Mesenchymal stem cell (in vitro differentiated cells and primary cell): ENCODE measurements at places on chromosomes 7 and 10.

DNA sequence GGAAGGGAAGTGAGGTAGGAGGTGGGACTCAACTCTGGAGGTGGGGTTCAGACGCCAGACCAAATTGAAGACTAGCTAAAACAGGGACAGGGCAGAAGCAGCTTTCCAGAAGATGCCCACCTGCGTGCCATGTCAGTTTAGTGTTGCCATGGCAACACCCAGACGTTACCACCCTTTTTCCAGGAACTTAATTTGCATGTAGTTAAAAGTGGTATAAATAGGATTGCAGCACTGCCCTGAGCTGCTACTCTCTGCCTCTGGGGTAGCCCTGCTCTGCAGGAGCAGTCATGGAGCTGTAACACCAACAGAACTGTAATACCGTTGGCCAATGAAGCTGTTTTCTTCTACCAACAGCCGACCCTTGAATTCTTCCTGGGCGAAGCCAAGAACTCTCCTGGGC is 93.8 kb downstream of the PRKCQ start:
- no peak for DNase-seq

- DNase-seq = no peak
Measured at GRCh38 chr7:15167912-15168311, 265.4 kb upstream of the DGKB start.

GRCh38 chr10:93715345-93715744 is 13.0 kb upstream of the FRA10AC1 start:
- DNase-seq = no peak

DNA sequence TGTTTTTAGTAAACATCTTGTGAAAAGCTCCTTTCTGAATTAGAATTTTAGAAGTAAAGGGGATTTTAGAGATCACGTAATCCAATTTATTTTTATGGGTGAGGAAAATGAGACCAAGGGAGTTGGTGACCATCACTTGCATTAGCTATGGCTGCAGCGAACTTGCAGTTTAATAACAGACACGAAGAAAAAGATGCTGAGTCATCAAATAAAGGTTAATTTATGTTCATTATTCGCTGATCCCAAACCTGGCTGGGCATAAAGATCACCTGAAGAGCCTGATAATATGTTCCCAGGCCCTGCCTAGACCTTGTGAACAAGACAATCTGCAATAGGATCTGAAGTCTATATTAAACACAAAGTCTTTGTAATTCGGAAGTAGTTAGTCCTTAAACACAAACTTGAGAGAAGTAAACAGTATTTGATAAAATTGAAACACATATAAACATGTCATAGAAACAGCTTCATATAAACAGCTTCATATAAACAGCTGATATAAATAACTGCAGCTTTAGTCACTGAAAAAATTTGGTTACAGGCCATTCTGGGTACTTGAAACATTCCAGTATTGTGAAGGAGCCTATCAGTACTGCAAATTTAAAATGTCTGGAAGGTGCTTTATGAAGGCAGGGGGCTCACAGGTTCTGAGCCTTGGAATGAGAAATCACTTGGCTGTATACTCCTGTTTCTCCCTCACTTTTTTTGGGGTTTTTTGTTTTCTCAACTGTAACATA is 16.5 kb downstream of the GPR158 start:
- DNase-seq = peak; percentile 68

DNA sequence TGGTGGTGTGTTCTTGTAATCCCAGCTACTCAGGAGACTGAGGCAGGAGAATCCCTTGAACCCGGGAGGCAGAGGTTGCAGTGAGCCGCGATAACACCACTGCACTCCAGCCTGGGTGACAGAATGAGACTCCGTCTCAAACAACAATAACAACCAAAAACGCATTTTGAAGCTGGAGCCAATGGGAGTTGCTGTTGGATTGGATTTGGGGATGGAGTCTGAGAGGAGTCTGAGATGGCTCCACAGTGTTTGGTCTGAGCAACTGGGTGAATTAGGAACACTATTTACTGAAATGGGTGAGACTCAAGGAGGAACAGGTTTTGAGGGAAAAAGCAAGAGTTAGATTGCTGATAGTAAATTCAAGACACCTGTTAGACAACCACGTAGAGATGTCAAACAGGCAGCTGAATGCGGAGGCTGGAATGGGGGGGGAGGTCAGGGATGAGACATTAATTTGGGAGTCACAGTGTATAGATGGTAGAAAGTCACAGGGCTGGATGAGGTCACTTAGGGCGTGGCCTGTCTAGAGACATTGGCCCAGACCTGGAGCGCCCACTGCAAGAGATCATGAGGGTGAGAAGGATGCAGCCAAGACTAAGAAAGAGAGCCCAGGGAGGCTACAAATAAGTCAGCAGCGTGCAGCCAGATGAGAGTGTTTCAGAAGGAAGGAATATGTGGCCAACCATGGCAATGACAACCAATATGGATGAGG is 56.4 kb downstream of the CYCS start:
- DNase-seq = no peak

DNA sequence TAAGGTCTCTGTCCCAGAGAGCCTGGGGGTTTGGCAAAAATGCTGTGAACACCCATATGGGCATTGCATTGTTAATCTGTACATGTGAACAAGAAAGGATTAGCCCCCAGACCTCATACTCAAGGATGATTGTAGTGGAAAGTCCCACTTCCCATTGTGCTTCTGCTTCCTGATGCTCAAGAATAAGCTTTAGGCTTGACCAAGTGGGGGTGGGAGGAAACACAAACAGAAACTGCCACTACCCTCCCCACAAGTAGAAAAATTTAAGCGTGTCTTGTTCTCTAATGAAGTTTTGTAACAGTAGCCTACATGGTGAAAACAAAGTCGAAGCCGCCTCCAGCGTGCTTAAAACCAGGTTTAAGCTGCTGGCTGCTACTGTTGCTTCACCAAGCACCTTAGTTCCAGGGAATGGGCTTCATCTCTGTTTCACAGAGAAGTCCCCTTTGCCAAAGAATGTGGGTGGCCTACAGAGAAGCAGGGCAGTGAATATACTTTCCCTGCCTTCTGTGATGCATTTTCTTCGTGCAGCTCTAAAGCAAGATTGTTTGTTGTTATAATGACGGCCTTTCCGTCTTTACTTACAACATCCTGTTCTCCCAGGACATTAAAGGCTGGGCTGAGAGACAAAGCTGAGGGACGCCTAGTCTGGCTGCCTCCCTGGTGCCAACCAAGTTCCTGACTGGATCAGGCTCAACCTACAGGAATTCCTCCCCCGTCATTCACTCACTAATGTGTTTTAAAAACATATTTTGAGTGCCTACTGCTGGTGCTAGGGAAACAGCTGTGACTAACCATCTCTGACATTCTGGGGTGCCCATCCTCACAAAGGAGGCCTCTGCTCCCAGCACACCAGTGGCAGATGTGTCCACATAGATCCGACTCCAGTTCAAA is 32.1 kb upstream of the CCSER2 start:
- DNase-seq = peak; percentile 73

- no peak for DNase-seq
Measured at GRCh38 chr10:3848005-3848774, 63.2 kb upstream of the KLF6 start.

GRCh38 chr7:23164846-23165245 is 17.0 kb upstream of the NUP42 start:
- DNase-seq = no peak

DNA sequence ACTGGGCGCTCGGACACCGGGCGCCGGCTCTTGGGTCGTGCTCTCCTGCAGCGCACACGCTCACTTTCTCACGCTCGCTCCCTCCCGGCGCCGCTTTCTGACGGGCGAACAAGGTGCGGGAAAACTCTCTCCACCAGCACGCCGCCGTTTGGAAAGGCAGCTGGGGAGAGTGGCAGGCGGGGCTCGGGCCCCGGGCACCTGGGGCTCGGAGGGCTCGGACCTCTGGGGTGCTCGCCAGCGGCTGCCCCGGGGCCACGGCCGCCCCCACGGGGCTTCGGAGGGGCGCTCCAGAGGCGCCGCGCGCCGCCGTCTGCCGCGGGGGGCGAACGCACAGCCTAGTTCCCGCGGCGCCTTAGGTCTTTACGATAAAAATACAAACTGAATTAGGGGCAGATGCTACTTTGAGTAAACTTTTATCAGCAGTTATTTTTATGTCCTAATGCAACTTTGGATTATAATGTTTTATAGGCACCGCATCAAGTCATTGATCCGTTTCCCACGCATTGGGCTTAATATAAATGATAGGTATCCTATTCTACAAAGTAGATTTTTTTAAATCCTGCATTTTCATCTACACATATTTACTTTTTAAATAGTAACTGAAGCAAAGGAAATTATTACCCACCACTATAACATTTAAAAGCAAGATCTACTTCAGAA is 535 bp upstream of the EPC1 start:
- DNase-seq = no peak

DNA sequence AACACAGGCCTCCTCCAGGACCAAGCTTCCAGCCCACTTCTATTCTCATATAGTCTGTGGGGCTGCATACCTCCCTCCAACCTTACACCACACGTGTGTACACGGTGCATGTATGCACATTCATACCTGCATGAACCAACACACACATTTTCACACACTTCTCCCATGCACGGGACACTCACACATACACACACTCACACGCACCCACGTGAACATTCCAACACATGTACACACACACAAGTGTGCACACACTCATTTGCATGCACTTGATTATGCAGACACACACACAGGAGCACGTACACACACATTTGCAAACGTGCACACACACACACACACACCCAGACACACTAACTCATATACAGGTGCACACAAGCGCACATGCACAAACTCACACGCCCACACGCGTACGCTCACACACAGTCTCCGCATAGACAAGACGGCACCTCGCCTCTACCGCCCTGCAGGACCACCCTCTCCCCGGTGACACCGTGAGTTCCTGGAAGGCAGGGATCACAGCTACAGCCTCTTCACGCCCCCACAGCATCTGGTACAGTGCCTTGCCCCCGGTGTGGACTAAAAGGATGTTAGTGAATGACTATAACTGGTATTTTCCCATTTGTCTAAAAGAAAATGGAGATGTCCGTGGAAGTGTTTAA is 263.8 kb downstream of the PTPRN2 start:
- no peak for DNase-seq

DNA sequence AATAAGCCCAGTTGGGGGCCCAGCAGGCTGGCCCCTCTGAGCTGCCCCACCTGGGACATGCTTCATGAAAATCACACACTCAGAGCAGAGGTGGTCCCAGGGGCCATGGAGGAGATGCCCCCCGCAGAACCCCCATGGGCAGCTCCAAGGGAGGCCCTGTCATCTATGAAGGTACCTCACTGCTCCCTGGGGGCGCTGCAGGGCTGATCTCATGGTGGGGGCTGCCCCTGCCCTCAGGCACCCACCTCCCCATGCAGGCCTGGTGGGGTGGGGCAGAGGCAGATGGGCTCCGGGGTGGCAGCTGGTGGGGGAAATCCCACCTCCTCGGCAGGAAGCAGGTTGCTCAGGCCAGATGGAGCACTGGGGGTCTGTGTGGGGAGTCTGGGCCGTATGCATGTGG is 60.5 kb downstream of the YKT6 start:
- DNase-seq = no peak
